GM10248 (cell line): ENCODE measurements at places on chromosomes 1 and 21.
A peak's percentile ranks its signal among the peaks of the same experiment; 100 is the strongest.

GRCh38 chr1:180278596-180279395, 48.7 kb downstream of the LHX4 start:
- no peak for DNase-seq

DNA sequence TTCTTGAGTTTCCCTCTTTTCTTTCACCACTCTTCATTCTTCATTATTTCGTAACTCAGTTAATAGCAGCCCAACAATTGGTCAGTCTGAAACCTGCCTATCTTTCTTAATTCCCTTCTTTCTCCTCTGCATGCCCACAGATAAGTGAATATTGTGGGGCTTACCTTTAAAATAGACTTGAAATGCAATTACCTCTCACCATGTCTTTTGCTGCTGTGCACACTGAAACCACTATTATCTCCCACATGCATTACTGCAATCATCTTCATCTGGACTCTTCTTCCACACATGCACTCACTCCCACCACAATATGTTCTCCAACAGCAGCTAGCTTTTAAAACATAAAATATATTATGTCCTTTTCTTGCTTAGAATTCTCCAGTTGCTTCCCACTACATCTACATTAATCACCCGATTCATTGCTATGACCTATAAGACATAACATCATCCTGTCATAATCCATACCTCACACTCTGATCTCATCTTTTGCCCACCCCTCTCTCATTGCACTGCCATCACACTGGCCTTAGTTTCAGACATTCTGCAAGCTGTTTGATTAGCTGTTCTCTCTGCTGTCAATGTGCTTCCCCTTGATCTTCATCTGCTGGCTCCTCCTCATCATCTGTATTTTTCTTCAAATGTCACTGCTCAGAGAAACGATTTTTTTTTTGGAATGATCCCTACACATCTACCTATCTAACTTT, 304.8 kb downstream of the PTPRC start:
- no peak for DNase-seq

- DNase-seq = no peak
Measured at GRCh38 chr1:27660300-27660835, 11.6 kb downstream of the IFI6 start.

DNA sequence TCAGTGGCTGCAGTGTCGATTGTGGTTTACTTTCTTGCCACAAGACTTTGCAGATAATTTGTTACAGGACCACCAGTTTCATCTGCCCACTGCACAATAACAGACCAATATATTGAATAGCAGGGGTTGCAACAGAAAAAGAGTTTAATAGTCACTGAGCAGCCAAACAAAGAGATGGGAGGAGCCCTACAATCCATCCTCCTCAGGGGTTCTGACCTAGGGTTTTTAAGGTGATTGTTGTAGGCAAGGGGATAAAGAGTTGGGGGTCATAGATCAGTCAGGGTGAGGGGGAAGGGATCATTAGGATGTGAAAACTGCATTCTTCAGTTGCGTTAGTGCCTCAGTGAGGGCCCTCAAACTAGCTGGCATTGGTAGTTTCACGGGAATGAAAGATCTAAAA, 110.7 kb upstream of the OLFM3 start:
- no peak for DNase-seq

GRCh38 chr1:25247024-25247828, at the start of gene RSRP1:
TSS of gene RSRP1 (minus strand) at chr1:25247454. CDS start at chr1:25246963, 491 bp downstream.
- peak; percentile 100 for DNase-seq

GRCh38 chr1:182035097-182035770, 26.3 kb downstream of the ZNF648 start:
- no peak for DNase-seq

GRCh38 chr1:19240673-19241538, 10.4 kb downstream of the EMC1 start:
- peak; percentile 81 for DNase-seq

DNA sequence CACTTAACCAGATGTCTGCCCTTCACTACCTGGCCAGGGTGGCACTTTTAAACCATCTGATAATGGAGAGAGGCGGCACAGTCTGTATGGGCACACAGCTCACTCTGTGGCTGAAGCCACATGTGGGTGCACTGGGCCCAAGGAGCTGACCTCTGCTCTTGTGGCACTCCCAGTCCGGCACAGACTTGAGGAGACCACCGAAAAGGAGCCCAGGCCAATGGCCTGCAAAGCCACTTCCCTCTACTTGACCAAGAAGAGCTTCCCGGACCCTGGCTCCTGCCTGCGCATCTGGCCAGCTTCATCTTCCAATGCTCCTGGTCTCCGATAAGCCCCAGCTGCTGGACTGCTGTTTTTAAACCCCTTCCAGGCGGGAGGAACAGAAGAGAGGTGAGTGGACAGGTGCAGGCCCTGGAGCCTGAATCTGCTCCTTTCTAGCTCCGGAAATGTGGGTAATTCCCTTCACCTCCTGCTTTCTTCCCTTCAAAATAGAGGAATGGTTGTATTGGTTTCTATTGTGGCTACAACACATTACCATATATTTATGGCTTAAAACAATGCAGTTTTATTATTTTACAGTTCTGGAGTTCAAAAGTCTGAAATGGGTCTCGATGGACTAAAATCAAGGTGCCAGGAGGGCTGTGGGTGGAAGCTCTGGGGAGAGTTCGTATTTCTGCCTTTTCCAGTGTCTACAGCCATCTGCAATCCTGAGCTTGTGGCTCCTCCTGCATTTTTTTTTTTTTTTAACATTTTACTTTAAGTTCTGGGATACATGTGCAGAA, 11.6 kb downstream of the GNG4 start:
- no peak for DNase-seq

GRCh38 chr1:179984942-179985341, 30.3 kb downstream of the CEP350 start:
- DNase-seq = no peak

DNA sequence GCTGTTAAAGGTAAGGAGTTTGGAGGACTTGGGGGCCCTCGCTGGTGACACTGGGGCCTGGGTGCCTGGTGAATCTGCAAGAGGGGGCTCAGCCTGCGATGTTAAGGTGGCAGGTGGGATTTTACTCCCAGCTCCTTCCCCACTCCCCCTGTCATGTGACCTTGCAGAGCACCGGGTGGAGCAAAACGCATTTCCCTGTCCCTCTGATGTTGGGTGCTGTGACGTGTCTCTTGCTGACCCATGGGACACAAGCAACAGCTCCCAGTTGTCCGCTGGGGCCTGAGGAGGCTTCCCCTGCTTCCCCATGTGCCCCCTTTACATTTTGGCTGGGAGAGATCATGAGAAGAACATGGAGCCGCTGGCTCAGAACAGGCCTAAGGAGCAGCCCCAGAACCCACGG, 319.0 kb downstream of the MATN1 start:
- no peak for DNase-seq

- DNase-seq = no peak
Measured at GRCh38 chr1:2276803-2277580, 48.9 kb downstream of the SKI start.

DNA sequence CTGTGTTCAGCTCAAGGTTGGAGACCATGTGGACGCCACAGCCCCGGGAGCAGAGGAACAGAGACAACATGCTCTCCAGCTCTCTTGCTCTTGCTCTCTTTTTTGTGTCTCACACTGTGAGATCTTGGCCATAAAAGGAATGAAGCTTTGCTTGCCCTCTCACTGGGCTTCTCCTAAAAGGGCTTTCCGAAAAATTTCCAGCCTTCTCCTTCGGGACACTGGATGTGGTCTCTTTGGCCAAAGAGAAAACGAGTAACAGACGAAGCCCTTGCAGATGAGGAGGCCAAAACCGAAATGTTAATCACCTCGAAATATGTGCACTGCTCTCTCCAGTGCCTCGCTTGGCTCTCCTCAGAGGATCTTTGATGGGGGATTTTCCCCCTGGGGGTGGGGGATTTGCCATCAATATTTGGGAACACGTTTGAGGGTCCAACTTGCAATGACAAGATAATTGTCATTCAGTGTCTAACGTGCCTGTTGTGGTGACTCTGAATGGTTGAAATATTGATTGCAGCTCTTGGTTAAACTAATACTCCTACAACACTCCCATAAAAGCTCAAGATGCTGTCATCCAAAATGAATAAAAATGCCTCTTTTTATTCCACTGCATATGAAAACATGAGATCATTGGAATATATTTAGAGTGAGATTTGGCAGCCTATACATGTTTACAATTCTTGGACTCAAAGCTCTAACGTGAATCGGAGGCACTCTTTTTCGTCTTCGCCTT, 68.6 kb upstream of the ANGPTL1 start:
- DNase-seq = no peak

- DNase-seq = no peak
Measured at GRCh38 chr21:45724994-45725843, 81.7 kb downstream of the PCBP3 start.

- no peak for DNase-seq
Measured at GRCh38 chr1:174799136-174799479, 200.6 kb upstream of the CACYBP start.

DNA sequence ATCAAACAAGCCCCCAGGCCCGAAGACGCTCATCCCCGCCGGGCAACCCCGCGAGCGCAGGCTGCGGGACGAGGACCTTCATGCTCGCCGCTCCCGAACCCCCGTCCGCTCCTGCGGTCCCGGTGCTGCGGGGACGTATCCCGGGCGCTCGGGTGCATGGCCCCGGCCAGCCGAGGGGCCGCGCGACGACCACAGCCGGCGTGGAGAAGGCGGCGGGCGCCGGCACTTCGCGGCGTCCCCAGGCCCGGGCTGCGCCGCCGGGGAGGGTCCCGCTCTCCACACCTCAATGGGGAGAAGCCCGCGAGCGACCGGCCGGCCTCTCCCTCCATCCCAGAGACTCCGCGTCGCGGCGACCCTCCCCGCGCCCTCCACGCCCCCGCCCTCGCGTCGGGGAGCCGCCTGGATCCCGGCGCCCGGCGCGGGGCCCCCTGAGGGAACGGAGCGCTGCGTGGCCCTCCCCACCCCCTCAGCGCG, 401 bp downstream of the ERRFI1 start:
- no peak for DNase-seq

DNA sequence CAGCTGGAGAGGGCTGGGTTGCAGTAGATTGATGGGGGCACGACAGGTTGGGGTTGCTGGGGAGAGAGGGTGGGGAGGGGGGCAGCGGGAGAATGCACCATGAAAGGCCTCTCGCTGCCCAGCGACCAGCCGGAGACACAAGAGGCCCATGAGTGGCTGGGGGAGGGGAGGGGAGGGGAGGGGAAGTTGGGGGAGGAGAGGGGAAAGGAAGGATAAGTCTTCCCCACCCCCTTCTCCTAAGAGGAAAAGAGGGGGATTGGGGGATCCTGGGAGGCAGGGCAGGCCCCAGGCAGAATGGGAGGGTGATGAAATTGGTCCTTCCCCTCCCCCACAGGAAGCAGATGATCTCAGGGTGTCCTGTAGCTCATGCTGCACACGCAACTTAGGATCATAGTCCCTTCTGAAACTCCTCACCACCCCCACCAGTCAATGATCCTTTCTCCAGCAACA, 45.7 kb downstream of the PAX7 start:
- no peak for DNase-seq

DNA sequence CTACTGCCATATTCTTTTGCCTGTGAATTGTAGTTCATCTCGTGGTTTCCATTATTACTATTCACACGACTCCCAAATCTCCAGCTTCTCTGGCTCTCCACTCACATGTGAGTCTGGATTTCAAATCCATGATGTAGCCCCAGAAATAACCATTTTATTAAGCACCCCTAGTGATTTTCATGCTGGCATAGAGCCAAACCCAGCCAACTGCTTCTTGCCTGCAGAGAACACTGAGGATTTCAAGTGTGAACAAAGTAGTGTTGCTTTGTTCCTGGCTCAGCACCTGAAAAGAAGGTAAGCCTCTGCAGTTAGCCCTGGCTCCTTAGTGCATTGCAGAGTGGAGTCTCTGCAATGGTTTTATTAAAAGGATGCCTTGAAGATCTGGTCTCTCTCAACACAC, 25.9 kb downstream of the UTP25 start:
- no peak for DNase-seq

DNA sequence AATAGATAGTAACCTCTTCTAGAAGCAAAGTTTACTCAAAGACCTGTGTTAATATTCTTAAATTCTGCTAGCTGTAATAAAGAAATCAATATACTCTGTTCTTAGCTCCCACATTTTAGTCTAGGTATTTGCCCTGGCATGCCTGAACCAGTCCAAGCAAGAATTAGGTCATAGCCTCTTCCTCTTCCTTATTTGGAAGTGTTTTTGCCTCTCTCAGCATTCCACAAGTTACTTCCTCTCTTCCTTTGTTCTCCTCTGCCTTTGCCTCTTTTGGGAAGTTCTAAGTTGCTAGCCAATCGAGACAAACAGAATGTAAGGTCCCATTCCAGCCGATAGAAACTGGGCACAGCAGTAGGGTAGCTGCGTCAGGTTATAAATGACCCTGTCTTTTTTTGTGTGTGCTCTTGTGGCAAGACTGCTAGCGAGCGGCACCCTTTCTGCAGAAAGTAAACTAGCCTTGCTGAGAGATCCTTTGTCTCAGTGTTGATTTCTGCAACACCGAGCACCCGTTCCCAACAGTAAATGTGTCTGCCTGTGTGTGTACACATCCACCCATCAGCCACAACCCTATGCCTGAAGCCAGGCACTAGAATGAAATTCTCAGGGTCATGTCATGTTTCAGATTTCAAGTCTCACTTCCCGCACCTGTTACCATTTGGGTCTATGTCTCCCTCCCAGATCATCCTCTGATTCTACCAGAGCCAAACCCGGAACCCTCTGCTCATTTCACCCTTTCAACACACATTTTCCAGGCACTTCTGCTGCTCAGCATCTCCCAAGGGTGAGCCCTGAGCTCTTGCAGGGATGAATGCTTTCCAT, 37.5 kb downstream of the LRRC3 start:
- DNase-seq = no peak

DNA sequence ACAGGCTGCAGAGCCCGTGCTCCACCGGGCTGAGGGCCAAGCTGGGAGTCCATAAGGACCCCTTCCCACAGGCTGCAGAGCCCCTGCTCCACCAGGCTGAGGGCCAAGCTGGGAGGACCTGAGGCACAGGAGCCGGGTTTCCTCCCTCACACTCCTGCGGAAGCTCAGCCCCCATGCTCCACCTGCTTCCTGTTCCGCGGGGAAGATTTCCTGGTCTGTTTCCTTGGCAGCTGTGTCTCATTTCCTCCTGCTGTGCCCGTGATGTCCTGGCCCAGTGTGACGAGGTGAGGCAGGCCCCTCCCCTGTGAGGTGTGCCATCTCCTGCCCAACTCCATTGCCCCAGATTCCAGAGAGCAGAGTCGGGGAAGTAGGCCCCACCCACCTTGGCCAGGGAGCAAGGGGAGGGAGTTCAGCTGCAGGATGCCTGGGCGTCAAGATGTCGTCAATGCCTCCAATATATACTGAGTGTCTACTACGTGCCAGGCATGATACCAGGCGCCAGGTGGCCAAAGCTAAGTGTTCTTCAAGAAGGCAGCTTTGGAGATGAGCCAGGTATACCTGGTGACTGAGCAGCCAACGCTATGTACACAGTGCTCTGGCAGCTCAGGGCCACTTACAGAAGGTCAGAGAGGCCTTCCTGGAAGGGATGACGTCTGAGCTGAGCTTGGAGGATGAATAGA, 58.8 kb downstream of the NAV1 start:
- no peak for DNase-seq

DNA sequence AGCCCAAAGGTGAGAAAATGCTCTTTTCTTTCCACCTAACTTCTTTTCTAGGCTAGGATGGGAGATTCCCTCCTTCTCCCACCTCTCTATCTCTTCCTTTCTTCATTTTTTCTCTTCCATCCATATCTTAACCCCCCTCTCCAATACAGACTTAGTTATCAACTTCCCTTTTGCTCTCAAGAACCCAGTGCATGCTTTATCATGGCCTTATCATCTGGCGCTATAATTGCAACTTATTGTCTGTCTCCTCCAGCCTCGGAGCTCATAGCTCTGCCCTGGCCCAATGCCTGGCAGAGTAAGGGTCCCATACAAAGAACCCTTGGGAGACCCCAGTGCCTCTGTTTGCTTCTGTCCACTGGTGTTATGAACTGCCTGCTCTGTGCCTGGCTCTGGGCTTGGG, 71.0 kb upstream of the NFASC start:
- no peak for DNase-seq
